ENCODE measurements at places on chromosomes 2 and 18.
A peak's percentile ranks its signal among the peaks of the same experiment; 100 is the strongest.

GRCh38 chr2:216308576-216308975, 63.7 kb downstream of the MARCHF4 start:
- DNase-seq: no peak

- no peak for DNase-seq
Observed at GRCh38 chr2:15643791-15644585, 52.3 kb downstream of the DDX1 start.

- DNase-seq: no peak
Observed at GRCh38 chr2:222572751-222573174, 83.1 kb downstream of the FARSB start.

DNA sequence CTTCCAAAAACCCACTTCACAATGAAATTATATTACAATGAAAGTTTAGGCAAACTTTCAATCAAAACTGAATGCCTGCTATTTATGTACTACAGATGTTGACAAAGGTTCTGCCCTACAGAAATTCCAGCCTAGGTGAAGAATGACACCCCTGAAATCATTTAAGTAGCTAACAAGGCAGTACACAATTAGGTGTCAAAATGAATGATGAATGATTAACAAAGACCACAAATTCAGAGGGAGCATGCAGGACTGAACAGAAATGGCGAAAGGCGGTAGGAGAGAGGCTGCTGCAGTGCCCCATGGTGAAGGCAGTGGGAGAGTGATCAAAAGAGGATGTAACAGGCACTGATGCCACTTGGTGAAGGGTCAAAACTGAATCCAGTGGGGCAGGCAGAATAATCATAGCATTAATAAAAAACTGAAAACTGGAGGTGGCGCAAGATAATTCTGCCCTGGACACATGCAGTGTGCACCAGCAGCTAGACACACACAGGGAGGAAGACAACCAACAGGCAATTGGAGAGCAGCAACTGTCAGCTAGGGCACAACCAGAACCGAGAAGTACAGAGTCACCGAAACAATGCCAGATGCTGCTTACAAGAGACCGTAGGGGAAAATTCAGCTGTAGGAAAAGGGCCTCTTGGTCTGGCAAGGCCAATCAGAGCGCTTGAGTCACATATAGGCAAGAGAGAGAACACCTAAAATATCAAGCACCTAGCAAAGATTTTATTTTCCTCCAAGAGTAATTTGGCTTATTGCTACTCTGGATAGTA, 4.5 kb downstream of the TMEM131 start:
- no peak for DNase-seq

GRCh38 chr2:240024766-240025165, 376 bp downstream of the NDUFA10 start:
- DNase-seq: peak; percentile 19

All from activated CD4-positive, alpha-beta T cell treated with anti-CD3 and anti-CD28 coated beads, Interleukin-2, amount 50 U/mL, for 1 hour (primary cell).